ENCODE measurements at places on chromosomes 11 and 22.
A peak's percentile ranks its signal among the peaks of the same experiment; 100 is the strongest.

DNA sequence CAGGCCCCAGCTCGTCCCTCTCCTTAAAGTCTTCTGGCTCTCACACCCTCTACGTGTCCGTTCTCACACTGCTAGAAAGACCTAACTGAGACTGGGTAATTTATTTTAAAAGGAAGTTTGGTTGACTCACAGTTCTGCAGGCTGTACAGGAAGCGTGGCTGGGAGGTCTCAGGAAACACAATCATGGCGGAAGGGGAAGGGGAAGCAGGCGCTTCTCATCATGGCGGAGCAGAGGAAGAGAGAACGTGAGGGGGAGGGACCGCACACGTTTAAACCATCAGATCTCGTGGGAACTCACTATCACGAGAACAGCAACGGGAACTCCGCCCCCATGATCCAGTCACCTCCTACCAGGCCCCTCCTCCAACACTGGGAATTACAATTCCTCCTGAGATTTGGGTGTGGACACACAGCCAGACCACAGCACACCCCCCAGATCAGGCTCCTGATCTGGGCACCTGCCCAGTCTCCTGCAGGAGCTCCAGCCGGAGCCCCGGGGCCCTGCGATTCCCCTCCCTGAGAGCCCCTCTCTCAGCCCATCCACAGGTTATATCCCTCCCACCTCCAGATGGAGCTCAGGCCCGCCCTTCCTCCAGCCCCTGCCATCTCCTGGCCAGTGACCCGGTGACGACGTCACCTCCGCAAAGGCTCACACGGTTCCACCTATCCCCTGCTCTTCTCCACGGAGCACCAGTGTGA lies 170.2 kb downstream of the BRD1 start:
- DNase-seq: peak; percentile 48

GRCh38 chr11:59197991-59198390 lies 14.7 kb downstream of the MPEG1 start:
- no peak for DNase-seq

DNA sequence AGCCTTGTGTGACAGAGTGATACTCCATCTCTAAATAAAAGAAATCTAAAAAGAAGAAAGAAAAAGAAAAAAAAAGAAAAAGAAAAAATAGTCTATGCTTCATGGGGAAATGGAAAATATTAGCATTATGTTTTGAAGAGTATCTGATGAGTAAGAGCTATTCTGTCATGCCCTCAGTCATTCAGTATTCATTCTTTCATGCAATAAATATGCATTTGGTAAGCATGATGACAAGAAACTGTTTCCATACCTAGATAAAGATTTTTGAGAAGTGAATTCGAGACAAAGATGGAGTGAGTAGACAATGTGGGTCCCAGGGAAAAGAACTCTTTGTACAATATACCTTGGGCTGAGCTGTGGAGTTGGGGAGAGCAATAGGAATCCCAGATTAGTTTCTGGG lies 6.2 kb upstream of the IFTAP start:
- DNase-seq: no peak

DNA sequence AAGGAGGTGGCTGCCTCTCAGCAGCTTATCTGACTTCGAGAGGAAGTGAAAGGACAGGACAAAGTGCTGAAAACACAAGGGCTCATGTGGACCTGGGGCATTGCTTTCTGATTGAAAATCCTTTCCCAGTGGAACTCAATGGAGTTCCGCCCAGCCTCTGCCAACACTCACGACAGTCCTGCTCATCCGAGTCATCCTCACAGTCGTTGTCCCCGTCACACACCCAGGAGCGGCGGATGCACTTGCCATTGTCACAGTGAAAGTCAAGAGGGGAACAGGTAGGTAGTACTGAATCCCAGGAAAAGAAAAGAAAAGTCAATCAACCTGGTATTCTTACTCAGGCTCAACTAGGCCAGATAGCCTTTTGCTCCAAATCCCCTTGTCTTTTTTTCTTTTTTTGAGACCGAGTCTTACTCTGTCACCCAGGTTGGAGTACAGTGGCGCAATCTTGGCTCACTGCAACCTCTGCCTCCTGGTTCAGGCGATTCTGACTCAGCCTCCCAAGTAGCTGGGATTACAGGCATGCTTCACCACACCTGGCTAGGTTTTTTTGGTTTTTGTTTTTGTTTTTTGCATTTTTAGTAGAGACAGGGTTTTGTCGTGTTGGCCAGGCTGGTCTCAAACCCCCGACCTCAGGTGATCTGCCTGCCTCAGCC lies 18.1 kb downstream of the LRP4 start:
- no peak for DNase-seq

GRCh38 chr11:107494055-107494454 lies 36.4 kb upstream of the CWF19L2 start:
- no peak for DNase-seq

GRCh38 chr22:44821741-44822475 lies 69.5 kb downstream of the ARHGAP8 start:
- DNase-seq: no peak
